ENCODE measurements at places on chromosomes 2 and 18. TPM values are rescaled to one million over a fixed set of nuclear protein-coding genes. Genes with fewer than 3 reads are reported as not detected.

Gene DSG1
- total RNA-seq = not detected

Gene NT5DC4
- not detected for total RNA-seq

Gene DLGAP1
- total RNA-seq = 2.1 TPM

Gene SAG
- total RNA-seq = not detected

Gene CREG2
- not detected for total RNA-seq

Gene BOLL
- total RNA-seq = not detected

Gene ITPRIPL1
- total RNA-seq = 0.36 TPM

GRCh38 chr18:70394672-70395071 lies 105.8 kb downstream of the SOCS6 start:
- no peaks in the 10 kb centered on the region for H3K36me3 ChIP-seq
- H3K4me1 ChIP-seq = no peaks in the 10 kb centered on the region
- no peaks in the 10 kb centered on the region for H3K27me3 ChIP-seq
- H3K4me3 ChIP-seq = no peak overlapping the region

- H3K36me3 ChIP-seq = no peaks in the 10 kb centered on the region
- no peak for DNase-seq
- no peaks in the 10 kb centered on the region for H3K4me1 ChIP-seq
Measured at GRCh38 chr18:14026199-14026598, 106.0 kb downstream of the ZNF519 start.

DNA sequence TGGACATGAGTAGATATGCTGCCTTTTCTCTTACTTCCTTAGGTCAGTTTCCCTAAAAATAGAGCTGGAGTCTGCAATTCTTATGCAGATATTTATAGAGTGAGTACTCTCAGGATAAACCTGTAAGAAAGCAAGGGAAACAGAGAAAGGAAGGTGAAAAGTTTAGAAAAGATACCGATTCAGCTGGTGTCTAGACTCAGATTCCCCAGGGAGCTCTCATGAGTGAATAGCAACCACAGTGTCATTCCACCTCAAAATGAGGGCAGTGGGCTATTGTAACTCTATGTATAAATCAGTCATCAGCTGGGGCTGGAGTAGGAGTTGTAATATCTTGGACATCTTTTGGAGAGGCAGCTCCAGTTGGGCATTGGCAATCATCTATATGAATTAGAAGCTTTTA lies 1485.1 kb upstream of the TMEFF2 start:
- no peak overlapping the region for H3K27ac ChIP-seq
- no peak for DNase-seq
- no peak overlapping the region for H3K4me3 ChIP-seq

DNA sequence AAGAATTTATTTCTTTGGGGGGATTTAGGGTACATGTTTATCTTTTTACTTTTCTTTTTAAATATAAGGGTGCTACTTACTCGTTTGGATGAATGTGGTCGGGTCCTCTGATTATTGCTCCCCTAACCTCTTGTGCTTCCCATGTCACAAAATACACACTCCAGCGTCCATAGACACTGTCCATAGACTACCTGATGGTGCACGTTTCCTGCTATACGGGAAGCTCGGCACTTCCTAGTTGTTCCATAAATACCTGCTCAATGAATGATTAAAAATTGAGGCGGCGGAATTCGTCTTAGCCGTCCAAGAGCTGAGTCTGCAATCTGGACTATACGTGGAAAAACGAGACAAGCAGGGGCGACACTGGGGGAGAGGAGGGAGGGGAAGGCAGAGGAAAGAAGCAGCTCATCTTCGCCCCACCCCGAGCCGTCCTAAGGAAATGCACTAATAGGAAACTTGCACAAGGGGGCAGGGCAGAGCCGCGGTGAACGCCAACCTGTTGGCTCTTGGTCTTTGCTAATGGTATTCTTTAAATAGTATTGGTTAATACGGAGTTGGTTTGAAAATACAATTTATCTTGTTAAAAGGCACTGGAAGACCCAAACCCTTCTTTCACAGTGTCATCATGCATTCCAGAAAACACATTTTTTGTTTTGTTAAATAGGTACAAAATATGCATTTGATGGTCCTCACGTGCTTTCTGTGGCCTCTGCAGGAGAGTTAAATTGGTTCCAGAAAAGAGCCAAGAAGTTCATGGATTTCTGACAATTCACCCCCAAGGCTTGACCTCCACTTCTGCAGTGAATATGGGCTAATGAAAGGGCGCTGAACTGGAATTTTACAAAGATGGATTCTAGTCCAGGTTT lies 73.0 kb upstream of the KCTD1 start:
- no peak for DNase-seq
- H3K4me3 ChIP-seq = no peak overlapping the region
- H3K27me3 ChIP-seq = no peaks in the 10 kb centered on the region
- H3K4me1 ChIP-seq = peaks cover 5% of the 10 kb centered on the region
- H3K27ac ChIP-seq = no peak overlapping the region

DNA sequence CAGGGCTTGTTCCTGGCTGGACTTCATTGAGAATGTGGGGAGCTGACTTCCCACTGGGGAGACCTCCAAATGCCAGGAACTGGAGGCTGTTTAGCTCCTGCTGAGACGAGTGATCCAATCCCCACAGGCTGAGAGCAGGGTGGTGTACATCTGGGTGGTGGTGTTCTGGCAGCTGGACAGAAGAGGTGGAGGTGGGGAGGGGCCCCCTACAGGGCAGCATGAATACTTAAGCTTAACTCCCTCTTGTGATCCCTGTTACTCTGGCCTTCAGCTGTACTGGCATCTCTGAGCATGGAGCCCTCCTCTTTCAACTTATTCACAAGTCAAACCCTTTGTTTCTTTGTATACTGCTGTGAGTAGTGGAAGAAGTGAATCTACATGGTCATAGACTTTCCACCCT lies 167.8 kb upstream of the LYPD1 start:
- H3K27ac ChIP-seq = no peak overlapping the region
- H3K36me3 ChIP-seq = no peaks in the 10 kb centered on the region
- H3K4me3 ChIP-seq = no peak overlapping the region
- no peaks in the 10 kb centered on the region for H3K27me3 ChIP-seq

GRCh38 chr2:220451438-220451837 lies 824.0 kb downstream of the SLC4A3 start:
- no peaks in the 10 kb centered on the region for H3K27me3 ChIP-seq
- no peak overlapping the region for H3K4me3 ChIP-seq
- H3K4me1 ChIP-seq = no peaks in the 10 kb centered on the region
- DNase-seq = no peak
- H3K27ac ChIP-seq = no peak overlapping the region

GRCh38 chr2:174628528-174629169 lies 31.0 kb upstream of the WIPF1 start:
- no peak overlapping the region for H3K27ac ChIP-seq
- H3K4me3 ChIP-seq = no peak overlapping the region
- peaks cover 38% of the 10 kb centered on the region for H3K4me1 ChIP-seq
- H3K27me3 ChIP-seq = no peaks in the 10 kb centered on the region
- H3K36me3 ChIP-seq = no peaks in the 10 kb centered on the region

DNA sequence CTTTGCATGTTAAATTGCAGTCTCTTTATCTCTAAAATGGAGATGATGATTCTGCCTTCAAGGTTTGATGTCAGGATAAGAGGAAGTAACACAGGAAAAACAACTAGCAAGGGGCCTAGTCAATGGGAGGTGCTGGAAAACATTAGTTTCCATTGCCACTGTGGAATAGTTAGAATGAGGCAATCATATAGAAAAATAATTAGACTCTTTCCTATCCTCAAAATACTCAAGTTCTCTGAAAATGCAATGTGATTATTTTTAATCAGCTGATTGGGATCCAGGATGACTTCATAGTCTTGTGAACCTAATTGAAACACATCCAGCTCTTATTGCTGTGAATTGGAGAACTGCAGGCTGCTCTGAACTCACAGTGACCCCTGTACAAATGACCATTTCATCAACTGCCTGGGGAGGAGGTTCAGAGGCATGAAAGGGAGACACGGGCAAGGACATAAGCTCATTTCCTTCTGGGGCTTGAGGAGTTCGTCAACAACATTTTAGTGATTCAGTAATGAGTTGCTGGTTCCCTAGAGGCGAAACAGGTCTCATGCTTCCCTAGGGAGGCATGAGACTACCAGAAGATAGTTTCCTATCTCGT lies 422.5 kb downstream of the LPIN1 start:
- H3K27me3 ChIP-seq = no peaks in the 10 kb centered on the region
- H3K36me3 ChIP-seq = no peaks in the 10 kb centered on the region
- DNase-seq = peak; percentile 82
- peaks cover 25% of the 10 kb centered on the region for H3K4me1 ChIP-seq
- no peak overlapping the region for H3K4me3 ChIP-seq
- peak overlapping the region; percentile 73 for H3K27ac ChIP-seq

GRCh38 chr2:32900246-32900973 lies 46.3 kb upstream of the LTBP1 start:
- H3K27me3 ChIP-seq = no peaks in the 10 kb centered on the region
- no peaks in the 10 kb centered on the region for H3K4me1 ChIP-seq
- H3K27ac ChIP-seq = no peak overlapping the region
- no peaks in the 10 kb centered on the region for H3K36me3 ChIP-seq
- DNase-seq = no peak

DNA sequence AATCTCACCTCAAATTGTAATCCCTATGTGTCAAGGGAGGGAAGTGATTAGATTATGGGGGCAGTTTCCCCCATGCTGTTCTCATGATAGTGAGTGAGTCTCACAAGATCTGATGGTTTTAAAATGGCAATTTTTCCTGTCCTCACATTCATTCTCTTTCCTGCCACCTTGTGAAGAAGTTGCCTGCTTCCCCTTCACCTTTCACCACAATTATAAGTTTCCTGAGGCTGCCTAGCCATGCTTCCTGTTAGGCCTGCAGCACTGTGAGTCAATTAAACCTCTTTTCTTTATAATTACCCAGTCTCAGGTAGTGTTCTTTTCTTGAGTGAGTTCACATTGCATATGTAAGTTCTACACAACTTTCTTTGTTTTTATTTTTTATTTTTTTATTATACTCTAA lies 271.5 kb downstream of the EXOC6B start:
- H3K36me3 ChIP-seq = no peaks in the 10 kb centered on the region
- DNase-seq = no peak
- no peak overlapping the region for H3K4me3 ChIP-seq
- H3K4me1 ChIP-seq = no peaks in the 10 kb centered on the region

GRCh38 chr2:130287656-130288026 lies 55.1 kb upstream of the IMP4 start:
- H3K27ac ChIP-seq = no peak overlapping the region
- H3K27me3 ChIP-seq = no peaks in the 10 kb centered on the region
- no peaks in the 10 kb centered on the region for H3K36me3 ChIP-seq
- no peak for DNase-seq
- H3K4me1 ChIP-seq = no peaks in the 10 kb centered on the region
- no peak overlapping the region for H3K4me3 ChIP-seq

- no peak for DNase-seq
- H3K4me3 ChIP-seq = no peak overlapping the region
- no peaks in the 10 kb centered on the region for H3K4me1 ChIP-seq
Measured at GRCh38 chr2:108106731-108107130, 120.4 kb downstream of the SLC5A7 start.

DNA sequence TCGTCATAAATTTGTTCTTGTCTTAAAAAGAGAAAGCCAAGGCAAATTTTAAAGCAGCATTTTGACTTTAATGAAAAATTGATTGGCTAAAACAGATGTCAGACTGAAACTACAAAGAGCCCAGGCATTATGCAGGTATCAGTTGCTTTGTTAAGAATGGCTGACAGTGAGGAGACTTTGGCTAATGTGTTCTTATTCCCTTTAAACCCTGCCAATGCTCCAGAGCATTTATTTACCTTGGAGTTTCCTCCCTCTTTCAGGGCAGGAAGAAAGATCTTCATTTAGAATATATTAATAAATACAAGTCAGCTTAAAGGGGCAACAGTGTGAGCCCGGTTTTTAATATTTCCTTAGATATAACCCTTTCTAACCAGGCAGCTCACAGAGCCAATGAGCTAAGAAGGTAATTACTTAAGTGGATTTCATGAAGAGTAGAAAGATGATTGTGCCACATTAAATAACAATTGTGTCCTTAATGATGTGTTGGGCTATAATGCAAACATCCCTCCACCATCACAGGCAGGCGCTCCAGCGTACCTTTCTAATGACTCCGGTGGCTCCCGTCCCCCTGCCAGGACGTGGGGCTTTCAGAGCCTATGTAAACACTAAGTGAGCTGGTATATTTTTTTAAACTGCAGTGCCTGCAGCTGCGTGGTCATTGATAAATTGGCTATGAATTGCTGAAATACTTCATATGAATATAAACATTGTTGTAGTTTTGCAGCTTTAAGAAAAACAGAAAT lies 349.4 kb upstream of the POU3F3 start:
- peaks cover 4% of the 10 kb centered on the region for H3K27me3 ChIP-seq
- no peaks in the 10 kb centered on the region for H3K4me1 ChIP-seq
- no peaks in the 10 kb centered on the region for H3K36me3 ChIP-seq
- no peak for DNase-seq
- H3K27ac ChIP-seq = no peak overlapping the region

GRCh38 chr2:12504443-12504842 lies 212.3 kb upstream of the TRIB2 start:
- DNase-seq = no peak
- no peaks in the 10 kb centered on the region for H3K27me3 ChIP-seq
- no peak overlapping the region for H3K4me3 ChIP-seq
- H3K27ac ChIP-seq = no peak overlapping the region
- H3K36me3 ChIP-seq = no peaks in the 10 kb centered on the region

- H3K27me3 ChIP-seq = no peaks in the 10 kb centered on the region
- H3K4me3 ChIP-seq = no peak overlapping the region
- DNase-seq = no peak
- no peaks in the 10 kb centered on the region for H3K36me3 ChIP-seq
Measured at GRCh38 chr18:57836557-57836956, 33.4 kb upstream of the ATP8B1 start.

GRCh38 chr2:180618570-180618969 lies 361.8 kb upstream of the UBE2E3 start:
- no peaks in the 10 kb centered on the region for H3K4me1 ChIP-seq
- no peaks in the 10 kb centered on the region for H3K27me3 ChIP-seq
- no peak overlapping the region for H3K27ac ChIP-seq
- H3K36me3 ChIP-seq = no peaks in the 10 kb centered on the region
- DNase-seq = no peak
- H3K4me3 ChIP-seq = no peak overlapping the region

- no peaks in the 10 kb centered on the region for H3K36me3 ChIP-seq
- H3K4me1 ChIP-seq = no peaks in the 10 kb centered on the region
- peak overlapping the region; percentile 28 for H3K4me3 ChIP-seq
- DNase-seq = peak; percentile 80
- peak overlapping the region; percentile 69 for H3K27ac ChIP-seq
- H3K27me3 ChIP-seq = peaks cover 32% of the 10 kb centered on the region
Measured at GRCh38 chr18:31101183-31102024, 817 bp downstream of the DSC2 start.

GRCh38 chr2:205776139-205776538 lies 93.8 kb downstream of the NRP2 start:
- no peaks in the 10 kb centered on the region for H3K36me3 ChIP-seq
- H3K4me1 ChIP-seq = peaks cover 98% of the 10 kb centered on the region
- peak overlapping the region; percentile 99 for H3K27ac ChIP-seq
- no peak for DNase-seq
- H3K27me3 ChIP-seq = no peaks in the 10 kb centered on the region

GRCh38 chr2:20443276-20443920 lies 3.5 kb upstream of the RHOB start:
- no peak overlapping the region for H3K4me3 ChIP-seq
- H3K36me3 ChIP-seq = peaks cover 10% of the 10 kb centered on the region
- peaks cover 33% of the 10 kb centered on the region for H3K4me1 ChIP-seq
- DNase-seq = peak; percentile 79

- no peaks in the 10 kb centered on the region for H3K36me3 ChIP-seq
- H3K27me3 ChIP-seq = peaks cover 47% of the 10 kb centered on the region
- peak; percentile 63 for DNase-seq
- no peak overlapping the region for H3K27ac ChIP-seq
- peak overlapping the region; percentile 32 for H3K4me3 ChIP-seq
Measured at GRCh38 chr18:32771871-32772580, 797 bp downstream of the KLHL14 start.

Measured in sigmoid colon (tissue), 7 donors.